ENCODE measurements at places on chromosomes 5 and 9. TPM values are rescaled to one million over a fixed set of nuclear protein-coding genes. Genes with fewer than 3 reads are reported as not detected.
A peak's percentile ranks its signal among the peaks of the same experiment; 100 is the strongest.

Gene COL15A1
- 33.2 TPM for total RNA-seq

Gene BASP1
- 11.3 TPM for total RNA-seq

Gene ZNF346
- 17.0 TPM for total RNA-seq

Gene FNIP1
- total RNA-seq: 7.6 TPM

GRCh38 chr9:6382681-6383080 is 30.3 kb upstream of the UHRF2 start:
- no peak overlapping the region for H3K27ac ChIP-seq
- H3K4me3 ChIP-seq: no peak overlapping the region
- no peaks in the 10 kb centered on the region for H3K27me3 ChIP-seq
- H3K4me1 ChIP-seq: no peaks in the 10 kb centered on the region
- H3K36me3 ChIP-seq: no peaks in the 10 kb centered on the region

DNA sequence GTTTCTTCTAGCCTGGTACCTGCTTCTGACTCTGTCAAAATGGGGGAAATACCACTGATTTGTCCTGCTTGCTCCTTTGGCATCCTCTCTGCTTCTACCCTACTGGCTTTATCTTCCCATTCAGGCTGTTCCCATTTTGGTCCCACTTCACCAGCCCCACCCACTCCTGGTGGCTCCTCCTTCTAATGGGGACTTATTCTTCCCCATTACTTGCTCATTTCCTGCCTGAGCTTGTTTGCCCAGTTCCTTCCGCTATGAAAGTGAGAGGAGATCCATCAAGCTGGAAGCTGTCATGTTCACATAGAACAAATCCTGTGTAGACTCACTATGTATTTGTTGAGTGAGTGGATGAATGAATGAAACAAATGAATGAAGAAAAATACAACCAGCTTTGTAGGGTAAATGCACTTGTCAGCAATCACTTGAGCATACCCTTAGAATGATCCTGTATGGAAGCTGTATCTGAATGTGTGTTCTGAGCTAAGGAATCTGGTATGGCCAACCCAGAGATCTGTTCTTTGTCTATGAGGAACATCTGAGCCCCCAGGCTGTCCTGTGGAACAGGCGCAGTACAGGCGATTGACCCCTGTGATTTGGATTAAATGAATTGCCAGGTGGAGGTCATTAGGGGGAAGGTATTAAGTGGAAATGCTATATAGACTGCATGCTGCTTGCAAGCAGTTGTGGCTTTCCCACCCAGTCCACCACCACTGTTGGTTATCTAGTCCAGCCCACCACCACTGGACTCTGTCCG is 89.5 kb downstream of the APBA1 start:
- H3K27ac ChIP-seq: no peak overlapping the region
- no peaks in the 10 kb centered on the region for H3K27me3 ChIP-seq
- H3K4me3 ChIP-seq: no peak overlapping the region
- DNase-seq: no peak
- no peaks in the 10 kb centered on the region for H3K36me3 ChIP-seq

GRCh38 chr5:108481355-108481931 is 99.5 kb upstream of the FBXL17 start:
- no peaks in the 10 kb centered on the region for H3K27me3 ChIP-seq
- DNase-seq: no peak

DNA sequence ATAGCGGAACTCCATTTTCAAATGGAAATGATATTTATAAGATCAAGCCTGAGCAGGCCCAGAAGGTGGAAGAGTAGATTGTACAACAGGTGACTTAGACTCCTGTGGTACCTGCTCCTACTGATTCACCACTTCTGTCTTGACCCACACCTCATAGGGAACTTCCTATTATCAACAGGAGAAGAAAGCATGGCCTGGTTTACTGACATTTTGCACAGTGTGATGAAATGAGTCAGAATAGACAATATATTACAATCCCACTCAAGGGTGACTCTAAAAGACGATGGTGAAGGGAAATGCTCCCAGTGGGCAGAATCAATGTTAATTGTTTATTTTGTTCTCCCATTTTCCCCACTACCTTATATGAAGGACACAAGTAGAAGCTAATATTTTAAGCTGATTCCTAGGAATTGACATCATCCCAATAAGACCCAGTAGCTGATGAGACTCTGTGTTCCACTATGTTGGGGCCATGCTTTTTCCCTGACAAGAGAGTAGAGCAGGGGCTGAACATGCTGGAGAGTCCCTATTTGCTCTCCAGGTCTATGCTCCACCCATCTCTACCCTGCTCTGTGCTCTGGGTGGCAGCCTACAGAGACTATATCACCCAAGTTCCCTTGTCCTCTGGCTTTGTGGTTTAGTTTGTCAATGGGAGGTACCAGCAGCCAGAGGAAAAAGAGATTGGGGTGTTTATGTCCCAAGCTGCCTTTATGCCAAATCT is 163.4 kb upstream of the FSTL4 start:
- DNase-seq: no peak
- no peaks in the 10 kb centered on the region for H3K4me1 ChIP-seq
- no peak overlapping the region for H3K4me3 ChIP-seq
- no peak overlapping the region for H3K27ac ChIP-seq

GRCh38 chr9:76573905-76574760 is 115.2 kb downstream of the GCNT1 start:
- no peak for DNase-seq
- peaks cover 11% of the 10 kb centered on the region for H3K4me1 ChIP-seq
- peak overlapping the region; percentile 17 for H3K27ac ChIP-seq
- no peak overlapping the region for H3K4me3 ChIP-seq
- H3K27me3 ChIP-seq: no peaks in the 10 kb centered on the region
- H3K36me3 ChIP-seq: no peaks in the 10 kb centered on the region

DNA sequence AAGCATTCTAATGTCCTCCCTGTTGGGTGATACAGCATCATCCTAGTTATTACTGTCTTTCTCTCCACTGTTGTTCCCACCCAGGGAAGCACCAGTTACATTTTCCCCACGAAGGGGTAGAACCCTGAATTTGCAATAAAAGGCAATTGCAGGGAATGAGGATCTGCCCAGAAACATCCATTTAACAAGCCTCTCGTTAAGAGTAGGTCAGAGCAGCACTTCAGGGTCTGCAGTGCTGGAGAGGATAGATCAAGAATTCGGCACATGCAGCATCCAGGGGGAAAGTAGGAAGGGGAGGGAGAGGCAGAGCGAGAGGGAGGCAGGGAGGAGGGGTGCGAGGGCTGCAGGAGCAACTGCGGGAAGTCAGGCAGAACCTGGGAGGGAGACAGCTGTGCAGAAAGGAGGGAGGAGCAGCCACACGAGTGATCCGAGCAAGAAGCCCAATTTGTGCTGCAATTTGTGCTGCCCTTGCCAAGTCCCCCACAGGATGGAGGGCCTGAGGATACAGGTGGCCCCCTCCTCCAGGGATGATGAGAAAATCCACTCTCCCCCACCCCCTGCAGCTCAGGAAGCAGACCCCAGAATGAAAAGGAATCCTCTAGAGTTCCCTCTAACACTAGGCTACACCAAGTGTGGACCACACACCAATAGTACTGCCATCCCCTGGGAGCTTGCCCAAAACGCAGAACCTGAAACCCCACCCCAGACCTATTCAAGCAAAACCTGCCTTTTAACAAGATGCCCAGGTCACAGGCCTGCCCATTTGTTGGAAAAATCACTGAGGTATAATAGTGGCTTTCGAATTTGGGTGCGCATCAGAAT is 62.2 kb downstream of the EPB41L4B start:
- DNase-seq: no peak
- no peaks in the 10 kb centered on the region for H3K4me1 ChIP-seq
- no peak overlapping the region for H3K27ac ChIP-seq
- H3K4me3 ChIP-seq: no peak overlapping the region
- H3K27me3 ChIP-seq: no peaks in the 10 kb centered on the region

DNA sequence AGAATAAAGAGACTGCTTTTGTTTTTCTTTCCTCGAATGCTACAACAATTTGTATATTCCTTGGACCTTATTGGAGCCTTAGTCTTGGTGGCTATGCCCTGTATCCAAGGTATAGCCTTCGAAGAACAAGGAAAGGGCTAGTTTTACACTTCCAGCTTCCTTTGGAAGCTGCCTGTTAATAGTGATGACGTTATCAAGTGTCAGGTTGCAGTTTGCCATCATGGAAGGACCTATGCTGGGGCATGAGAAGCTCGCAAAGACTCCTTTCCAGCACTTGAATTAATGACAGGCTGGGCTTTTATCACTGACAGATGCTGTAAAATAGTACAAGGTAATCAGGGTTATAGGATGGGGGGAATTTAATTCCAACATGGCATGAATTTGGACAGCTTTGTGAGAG is 157.9 kb downstream of the KDM4C start:
- H3K27ac ChIP-seq: no peak overlapping the region
- no peak overlapping the region for H3K4me3 ChIP-seq

GRCh38 chr9:36843964-36844363 is 190.1 kb downstream of the PAX5 start:
- DNase-seq: no peak
- H3K4me1 ChIP-seq: no peaks in the 10 kb centered on the region
- no peak overlapping the region for H3K4me3 ChIP-seq
- H3K27ac ChIP-seq: no peak overlapping the region

GRCh38 chr5:36880761-36881160 is 4.2 kb downstream of the NIPBL start:
- H3K27ac ChIP-seq: peak overlapping the region; percentile 7
- no peaks in the 10 kb centered on the region for H3K36me3 ChIP-seq
- peaks cover 28% of the 10 kb centered on the region for H3K4me1 ChIP-seq
- H3K27me3 ChIP-seq: no peaks in the 10 kb centered on the region
- no peak for DNase-seq

GRCh38 chr5:72649449-72649848 is 142.2 kb upstream of the ZNF366 start:
- DNase-seq: no peak
- no peaks in the 10 kb centered on the region for H3K27me3 ChIP-seq

DNA sequence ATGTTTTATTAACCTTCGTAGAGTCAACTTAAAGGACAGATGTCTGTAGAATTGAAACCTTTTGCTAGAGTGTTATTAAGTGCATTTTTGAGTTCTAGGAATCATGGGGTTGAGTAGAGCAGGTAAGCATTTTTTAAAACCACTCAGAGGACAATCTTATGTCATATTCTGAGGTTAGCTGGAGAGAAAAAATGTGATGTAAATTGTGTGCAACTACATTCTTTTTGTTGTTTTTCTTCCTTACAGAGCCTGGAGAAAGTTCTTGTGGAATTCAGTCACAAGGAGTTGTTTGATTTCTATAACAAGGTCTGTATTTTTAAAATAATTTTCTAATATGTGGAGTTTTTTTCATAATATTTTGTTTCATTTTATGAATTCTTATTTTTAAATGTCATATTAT is 206.4 kb downstream of the COMMD10 start:
- no peaks in the 10 kb centered on the region for H3K36me3 ChIP-seq
- no peak for DNase-seq
- no peak overlapping the region for H3K27ac ChIP-seq
- H3K27me3 ChIP-seq: no peaks in the 10 kb centered on the region
- H3K4me1 ChIP-seq: no peaks in the 10 kb centered on the region
- H3K4me3 ChIP-seq: no peak overlapping the region

DNA sequence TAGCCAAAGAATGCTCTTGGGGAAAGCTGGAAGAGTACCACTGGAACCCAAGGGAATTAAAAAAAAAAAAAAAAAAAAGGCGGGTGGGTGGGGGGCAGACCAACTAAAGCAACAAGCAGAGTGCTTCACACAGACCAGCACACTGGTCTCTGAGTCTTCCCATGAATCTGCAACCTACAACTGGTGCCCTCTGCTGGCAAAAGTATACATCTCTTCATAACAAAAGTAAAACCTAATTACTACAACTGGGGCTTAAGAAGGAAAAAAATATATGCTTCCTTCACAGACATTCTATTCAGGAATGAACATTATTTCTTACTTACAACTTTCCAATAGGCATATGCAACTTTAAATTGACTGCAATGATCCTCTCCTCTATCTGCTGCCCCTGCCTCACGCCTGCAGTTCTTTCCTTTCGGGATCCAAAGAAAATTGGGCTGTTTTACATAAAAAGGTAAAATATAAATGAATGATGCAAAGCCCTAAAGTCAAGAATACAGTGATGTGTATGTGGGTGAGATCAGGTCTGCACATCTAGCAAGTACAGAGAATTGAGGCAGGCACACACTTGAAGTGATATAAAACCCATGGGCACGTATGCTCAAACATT is 7.2 kb upstream of the KLHL3 start:
- no peak overlapping the region for H3K27ac ChIP-seq
- H3K4me1 ChIP-seq: no peaks in the 10 kb centered on the region
- no peak for DNase-seq
- H3K36me3 ChIP-seq: no peaks in the 10 kb centered on the region

DNA sequence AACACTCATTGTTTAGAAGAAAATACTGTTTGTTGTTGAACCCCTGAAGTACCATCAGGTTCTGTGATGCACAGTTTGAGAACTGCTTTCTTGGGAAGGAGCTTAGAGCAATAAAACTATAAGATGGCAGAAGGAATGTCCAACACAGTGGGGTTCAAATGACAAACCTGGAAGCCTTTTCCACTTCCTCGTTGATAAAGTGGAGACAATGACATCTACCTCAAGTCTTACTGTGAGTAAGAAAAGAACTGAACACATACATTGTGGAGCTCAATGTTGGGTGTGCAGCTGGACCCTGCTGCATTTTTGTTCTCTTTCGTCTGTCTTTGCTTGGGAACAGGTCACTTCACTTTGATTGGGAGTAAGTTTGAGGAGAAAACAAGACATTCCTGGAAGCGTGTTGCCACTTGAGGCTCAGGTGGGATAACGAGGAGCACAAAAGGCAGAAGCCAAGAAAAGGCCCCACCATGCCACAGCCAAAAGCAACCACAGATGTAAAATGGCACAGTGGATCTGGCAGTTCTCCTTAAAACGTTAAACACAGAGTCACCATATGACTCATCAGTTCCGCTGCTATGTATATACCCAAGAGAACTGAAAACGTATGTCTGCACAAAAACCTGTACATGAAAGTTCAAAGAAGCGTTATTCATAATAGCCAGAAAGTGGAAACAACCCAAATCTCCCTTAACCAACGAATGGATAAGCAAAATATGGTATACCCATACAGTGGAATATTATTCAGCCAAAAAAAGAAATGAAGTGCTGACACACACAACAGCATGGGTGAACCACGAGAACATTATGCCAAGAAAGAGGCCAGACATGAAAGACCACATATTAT is 42.9 kb upstream of the SUB1 start:
- no peak for DNase-seq
- no peaks in the 10 kb centered on the region for H3K27me3 ChIP-seq
- no peak overlapping the region for H3K4me3 ChIP-seq
- H3K27ac ChIP-seq: no peak overlapping the region
- no peaks in the 10 kb centered on the region for H3K4me1 ChIP-seq
- H3K36me3 ChIP-seq: no peaks in the 10 kb centered on the region

DNA sequence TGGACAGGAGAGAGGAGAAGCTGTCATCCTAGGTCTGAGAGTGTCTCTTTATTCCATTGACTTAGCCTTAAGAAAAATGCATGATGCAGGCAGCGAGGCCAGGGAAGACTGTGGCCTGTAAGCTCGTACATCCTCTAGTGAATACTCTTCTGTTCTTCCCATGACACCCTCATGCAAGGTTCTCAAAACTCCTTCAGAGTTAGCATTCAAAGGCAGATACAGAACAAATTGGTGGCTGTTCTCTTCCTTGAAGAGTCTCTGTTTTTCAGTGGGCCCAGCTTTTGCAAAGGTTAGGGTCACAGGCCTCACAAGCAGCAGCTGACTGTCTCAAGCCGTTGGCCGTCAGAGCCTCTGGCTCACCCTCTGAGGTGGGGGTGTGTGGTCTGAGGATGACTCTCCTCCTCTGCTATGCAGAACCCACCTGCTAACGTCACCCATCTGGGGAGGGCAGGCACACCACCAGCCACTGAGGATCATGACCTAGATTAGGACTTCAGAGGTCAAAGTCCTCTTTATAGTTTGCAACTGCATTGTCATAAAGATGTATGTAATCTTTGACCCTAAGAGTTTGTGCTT is 15.1 kb downstream of the ADCY2 start:
- no peak for DNase-seq
- H3K27me3 ChIP-seq: no peaks in the 10 kb centered on the region
- no peaks in the 10 kb centered on the region for H3K36me3 ChIP-seq
- H3K4me3 ChIP-seq: no peak overlapping the region
- no peaks in the 10 kb centered on the region for H3K4me1 ChIP-seq
- no peak overlapping the region for H3K27ac ChIP-seq
